ENCODE measurements at places on chromosomes 7 and 10.

GRCh38 chr7:1555813-1556543 is at the start of gene TMEM184A:
TSS of gene TMEM184A (minus strand) at chr7:1556205. CDS start at chr7:1555484, 721 bp downstream.
- DNase-seq, result no peak

GRCh38 chr7:123289200-123289599 is 89.4 kb upstream of the SLC13A1 start:
- no peak for DNase-seq

- no peak for DNase-seq
Observed at GRCh38 chr7:140542228-140542603, 62.9 kb upstream of the MKRN1 start.

DNA sequence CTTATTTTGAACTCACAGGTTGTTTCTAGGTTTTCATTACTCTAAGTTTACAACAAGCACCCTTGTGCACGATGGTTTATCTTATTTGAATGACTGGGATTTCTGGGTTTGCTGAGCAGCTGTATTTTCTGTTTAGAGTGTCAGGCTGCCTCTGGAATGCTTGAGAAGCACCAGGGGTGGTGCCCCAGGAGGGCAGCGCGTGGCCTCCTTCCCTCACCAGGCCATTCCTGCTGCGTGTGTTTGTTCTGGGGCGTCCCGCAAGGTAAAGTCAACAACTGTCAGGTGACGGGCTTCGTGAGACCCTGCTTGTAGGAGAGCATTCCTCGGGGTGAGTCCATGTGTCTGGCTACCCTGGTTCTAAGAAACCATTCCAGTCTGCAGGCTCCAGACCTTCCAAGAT is 54.9 kb downstream of the FAM171A1 start:
- DNase-seq, result no peak

DNA sequence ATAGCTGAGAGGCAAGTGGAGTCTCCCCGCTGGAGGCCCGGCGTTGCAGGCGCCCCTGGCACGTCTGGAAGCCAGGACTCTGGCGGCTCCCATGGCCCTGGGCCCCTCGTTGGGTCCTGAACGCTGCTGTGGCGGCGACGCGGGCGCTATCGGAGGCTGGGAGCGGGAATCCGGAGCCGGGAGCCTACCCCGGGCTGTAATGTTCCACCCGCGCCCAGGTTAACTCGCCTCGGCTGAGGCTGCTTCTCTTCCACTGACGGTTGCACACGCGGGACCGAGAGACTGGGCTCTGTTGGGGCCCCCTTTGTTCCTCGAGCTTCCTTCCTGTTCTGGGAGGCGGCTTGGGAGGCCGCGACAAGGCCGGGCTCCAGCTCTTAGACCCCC is 1.3 kb upstream of the HOXA5 start:
- no peak for DNase-seq

DNA sequence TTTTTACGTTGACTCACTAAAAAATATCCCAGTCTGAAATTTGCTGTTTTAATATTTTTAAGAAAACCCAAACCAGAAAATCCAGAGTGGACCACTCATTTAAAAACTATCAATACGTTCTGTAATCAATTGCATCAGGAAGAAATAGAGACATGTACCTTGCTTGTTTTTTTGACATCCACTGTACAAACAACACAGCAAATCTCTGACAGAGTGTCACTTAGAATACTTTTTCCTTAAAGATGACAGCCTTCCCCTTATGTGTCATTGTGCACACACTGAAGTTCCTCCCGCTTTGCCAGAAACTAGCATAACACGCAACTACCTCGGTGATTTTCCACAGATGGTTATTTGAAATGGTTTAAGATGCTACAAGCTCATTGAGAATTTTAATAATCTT is 321.7 kb upstream of the PFKP start:
- DNase-seq, result no peak

DNA sequence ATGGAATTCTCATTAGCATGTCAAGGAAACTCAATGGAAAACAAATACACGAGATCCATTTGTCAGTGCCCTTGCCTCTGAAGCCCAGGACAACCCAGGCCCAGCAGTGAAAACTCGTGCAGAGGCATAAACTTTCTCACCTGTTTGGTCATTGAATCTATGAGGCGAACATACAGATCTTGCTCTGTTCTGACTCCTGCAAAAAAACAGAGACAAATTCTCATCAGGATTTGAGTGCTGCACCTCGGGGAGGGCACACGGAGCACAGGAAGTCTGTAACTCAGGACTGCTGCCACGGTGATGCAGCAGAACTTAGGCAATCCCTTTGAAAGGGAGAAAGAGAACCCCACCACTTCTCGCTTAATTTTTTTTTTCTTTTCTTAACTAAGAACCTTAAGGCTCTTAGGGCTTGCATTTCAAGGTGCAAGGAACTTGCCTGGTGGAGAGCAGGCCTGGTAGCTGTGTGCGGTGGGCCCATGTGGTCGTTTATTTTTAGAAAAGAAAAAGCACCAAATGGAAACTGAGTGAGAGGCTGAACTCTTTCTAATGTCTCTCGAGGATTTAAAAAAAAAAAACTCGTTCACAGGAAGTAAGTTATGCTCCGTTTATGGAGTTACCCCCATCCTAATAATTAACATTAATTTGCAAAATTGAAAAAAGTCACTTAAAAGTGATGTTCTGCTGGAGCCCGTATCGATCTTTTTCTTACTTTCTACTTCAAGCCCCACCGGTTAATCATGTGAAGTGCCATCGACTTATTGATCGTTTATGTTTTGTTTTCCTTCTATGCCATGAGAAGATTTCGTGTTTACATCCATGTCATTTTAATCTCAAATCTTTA is 1.8 kb downstream of the EBF3 start:
- DNase-seq, result no peak

DNA sequence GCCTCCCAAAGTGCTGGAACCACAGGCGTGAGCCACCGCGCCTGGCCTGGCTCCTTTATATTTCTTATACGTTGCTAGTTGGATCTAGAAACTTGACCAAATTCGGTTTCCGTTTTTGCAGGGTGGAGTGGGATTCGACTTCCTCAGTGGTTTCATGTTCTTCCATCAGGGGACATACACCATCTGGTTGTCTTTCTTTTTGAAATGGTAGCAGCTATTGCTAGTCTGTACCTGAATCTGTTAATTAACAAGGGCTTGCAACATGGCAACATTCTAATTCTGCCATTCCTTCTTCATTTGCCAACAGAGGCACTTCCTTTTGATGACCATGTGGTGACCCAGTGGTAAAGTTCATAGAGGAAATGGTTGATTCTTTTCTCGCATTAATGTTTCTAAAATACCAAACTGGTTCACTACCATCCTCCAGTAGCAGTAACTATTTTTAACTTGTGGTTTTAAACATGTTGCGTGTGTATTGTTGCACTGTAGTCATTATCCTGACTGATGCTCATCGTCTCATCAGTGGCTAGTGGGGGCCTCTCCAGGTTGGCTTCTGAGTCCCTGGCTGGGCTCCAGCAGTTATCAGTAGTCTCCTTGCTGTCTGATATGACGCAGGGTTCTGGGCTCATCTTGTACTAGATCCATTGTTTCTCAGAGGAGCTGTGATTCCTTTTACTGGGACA is 159.2 kb downstream of the RGS10 start:
- no peak for DNase-seq

- no peak for DNase-seq
Observed at GRCh38 chr7:50367100-50367499, 62.6 kb downstream of the IKZF1 start.

DNA sequence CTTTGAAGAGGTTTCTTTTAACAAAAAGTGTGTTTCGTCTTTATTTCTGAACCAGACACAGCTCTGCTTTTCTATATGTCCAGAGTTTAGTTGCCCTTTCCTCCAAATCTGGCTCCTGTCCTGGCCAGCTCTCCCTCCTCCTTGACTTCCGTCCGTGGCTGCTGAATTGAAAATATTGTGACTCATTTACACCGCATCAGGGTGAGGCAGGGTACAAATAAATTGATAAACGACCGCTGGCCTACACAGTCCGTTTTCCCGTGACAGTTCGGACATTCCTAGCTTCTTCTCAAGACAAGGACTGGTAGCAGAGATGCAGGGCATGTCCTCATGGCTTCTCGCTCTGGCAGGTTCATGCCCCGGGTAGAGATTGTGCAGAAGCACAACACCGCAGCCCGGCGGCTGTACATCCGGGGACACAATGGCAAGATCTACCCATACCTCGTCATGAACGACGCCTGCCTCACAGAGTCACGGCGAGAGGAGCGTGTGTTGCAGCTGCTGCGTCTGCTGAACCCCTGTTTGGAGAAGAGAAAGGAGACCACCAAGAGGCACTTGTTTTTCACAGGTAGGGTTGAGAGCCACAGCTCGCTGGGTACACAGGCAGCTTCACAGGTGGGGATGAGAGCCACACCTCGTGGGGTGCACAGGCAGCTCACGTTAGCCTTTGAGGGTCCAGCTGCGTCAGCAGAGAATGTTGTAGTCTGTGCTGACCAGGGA is 126.6 kb downstream of the TRRAP start:
- DNase-seq, result no peak

DNA sequence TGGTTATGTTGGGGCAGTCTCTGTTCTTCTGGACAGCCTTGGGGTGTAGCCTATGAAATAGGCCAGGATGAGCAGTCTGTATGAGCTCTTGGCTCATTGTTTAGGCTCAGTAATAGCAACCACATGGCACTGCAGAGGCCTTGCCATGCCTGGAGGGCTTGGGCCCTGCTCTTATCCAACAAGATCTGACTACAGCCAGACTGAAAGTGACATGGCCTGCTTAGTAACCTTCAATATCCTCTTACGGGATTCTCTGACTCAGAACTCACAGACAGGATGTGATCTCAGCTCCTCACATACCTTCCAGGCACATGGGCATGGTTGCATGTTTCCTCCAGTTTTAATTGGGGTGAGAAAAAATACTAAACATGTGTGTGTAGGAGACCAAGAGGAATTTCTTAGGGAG is 289.3 kb downstream of the PTEN start:
- DNase-seq, result peak; percentile 1

- DNase-seq, result no peak
Observed at GRCh38 chr7:21941611-21942141, 4.0 kb downstream of the CDCA7L start.

DNA sequence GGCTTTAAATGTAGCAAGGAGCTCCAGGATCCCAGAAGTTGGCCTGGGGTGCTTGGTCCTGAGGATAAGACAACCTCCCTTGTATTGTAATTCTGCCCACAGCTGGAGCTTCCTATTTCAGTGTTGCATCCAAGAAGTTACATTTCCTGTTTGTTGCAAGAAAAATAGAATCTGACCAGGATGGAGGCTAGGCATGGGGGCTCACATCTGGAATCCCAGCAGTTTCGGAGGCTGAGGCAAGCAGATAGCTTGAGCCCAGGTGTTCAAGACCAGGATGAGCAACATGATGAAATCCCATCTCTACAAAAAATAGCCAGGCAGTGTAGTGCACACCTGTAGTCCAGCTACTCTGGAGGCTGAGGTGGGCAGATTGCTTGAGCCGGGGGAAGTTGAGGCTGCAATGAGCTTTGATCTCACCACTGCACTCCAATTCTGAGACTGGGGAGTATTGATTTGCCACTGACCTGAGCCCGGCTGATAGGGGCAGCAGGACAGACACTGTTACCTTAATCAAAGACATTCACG is 766 bp upstream of the ITIH2 start:
- DNase-seq, result no peak

- DNase-seq, result no peak
Observed at GRCh38 chr7:153370092-153370491, 610.5 kb downstream of the ACTR3B start.

GRCh38 chr7:138565451-138566114 is 105.5 kb downstream of the TRIM24 start:
- DNase-seq, result no peak

- DNase-seq, result no peak
Observed at GRCh38 chr10:5538446-5538845, 13.7 kb downstream of the CALML3 start.

DNA sequence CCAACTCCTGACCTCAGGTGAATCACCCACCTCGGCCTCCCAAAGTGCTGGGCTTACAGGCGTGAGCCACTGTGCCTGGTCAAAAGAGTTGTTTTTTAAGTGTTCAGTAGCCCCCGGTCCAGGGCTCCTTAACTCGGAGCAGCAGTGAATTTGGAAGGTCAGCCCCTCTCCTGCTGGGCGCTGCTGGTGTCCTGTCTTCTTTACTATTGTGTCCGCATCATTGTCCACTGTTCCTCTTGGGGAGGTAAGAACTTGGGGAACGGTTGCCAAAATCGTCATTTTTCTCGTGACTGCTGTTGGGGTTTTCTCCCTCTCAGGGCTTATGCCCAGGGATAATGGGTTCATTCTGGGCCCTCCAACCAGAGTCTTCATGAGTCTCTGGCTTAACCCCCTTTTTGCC is 46.7 kb downstream of the CAMK1D start:
- no peak for DNase-seq

DNA sequence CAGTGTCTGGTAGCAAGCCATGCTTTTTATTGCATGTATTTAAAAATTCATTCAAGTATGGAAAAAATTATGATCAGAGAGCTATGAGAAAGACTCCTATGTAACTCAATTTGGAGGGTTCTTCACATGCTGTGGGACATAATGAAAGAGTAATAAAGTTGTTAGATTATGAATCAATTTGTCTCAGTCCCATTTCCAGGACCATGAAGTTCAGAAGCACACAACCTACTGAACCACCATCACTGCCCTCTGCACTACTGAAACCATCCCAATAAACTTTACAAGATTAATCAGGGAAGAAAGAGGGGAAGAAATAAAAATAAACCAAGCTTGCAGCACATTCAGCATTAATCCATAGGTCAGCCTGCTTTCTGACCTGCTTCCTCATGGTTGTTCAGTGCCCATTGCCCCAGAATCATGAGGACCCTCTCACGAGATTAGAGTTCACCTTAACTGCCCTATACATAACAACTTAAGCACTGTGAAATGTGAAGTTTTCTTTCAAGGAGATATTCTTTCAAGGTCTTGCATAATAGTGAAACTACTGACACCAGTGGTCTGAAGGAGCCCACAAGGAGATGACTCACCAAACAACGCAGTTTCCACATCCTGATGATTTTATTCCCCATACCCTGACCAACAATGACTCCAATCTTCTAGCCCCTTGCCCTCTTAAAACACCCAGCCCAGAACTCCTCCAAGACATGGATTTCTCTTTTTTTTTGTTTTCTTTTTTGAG is 171.5 kb upstream of the ADCY1 start:
- no peak for DNase-seq

GRCh38 chr10:69979174-69979573 is 73.5 kb upstream of the MACROH2A2 start:
- no peak for DNase-seq

DNA sequence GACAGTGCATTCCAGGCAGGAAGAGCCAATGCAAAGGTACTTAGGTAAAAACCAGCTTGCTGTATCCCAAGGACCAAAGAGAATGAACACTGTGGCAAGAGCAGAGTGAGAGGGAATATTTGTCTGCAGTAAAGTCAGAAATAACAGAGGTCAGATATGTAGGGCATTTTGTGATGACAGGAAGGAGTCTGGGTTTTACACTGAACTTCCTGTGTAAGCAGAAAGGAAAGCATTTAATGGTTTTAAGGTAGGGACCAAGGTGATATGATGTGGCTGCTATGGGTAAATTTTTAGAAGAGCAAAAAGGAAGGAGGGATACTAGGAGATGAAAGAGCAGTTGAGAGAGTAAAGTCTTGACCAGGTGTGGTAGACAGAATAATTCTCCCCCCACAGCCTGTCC is 10.1 kb downstream of the ABCB1 start:
- no peak for DNase-seq

All from activated naive CD4-positive, alpha-beta T cell (primary cell).